Upper lobe of right lung (tissue), 1 donor: ENCODE measurements at places on chromosomes 2 and 18.

DNA sequence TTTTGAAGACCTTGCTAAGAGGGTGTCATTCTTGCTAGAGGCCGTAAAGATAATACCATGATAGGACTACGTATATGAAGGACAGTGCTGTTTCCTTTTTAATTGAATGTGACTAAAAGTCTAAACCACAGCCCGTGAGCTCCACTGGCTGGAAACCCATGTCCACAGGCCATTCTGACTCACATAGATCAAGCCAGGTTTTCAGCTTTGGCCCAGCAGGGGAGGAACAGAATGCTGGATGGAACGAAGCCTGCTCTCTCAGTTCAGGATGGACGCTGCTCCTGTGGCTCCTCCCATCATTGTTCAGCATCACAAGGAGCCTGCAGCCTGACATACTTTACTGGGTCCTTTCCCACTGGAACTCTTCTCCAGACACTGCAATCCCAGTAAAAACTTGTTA is 47.6 kb downstream of the ALPK2 start:
- H3K4me3 ChIP-seq = no peak overlapping the region
- H3K36me3 ChIP-seq = no peaks in the 10 kb centered on the region

DNA sequence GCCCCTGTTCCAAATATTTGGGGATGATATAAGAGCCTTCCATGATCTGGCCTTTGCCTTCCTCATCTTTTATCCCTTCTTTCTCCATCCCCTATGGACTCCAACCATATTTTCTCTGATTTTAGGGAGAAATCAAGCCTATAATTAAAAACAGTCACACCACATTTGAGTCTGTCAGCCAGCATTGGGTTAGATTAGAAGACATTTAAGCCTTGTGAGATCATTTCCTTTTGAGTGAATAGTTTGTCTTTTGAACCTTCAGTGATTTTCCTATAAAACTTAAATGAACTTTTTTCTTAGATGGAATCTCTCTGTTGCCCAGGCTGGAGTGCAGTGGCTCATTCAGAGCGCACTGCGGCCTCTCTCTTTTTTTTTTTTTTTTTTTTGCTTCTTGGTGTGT is 7.6 kb upstream of the C18orf32 start:
- no peak overlapping the region for H3K27ac ChIP-seq
- H3K36me3 ChIP-seq = peaks cover 18% of the 10 kb centered on the region
- peaks cover 16% of the 10 kb centered on the region for H3K4me1 ChIP-seq
- no peak for DNase-seq

GRCh38 chr2:113829761-113830160 is 60.1 kb upstream of the ACTR3 start:
- no peaks in the 10 kb centered on the region for H3K27me3 ChIP-seq
- H3K36me3 ChIP-seq = no peaks in the 10 kb centered on the region
- H3K4me1 ChIP-seq = no peaks in the 10 kb centered on the region

- H3K4me3 ChIP-seq = no peak overlapping the region
- DNase-seq = no peak
- no peaks in the 10 kb centered on the region for H3K36me3 ChIP-seq
- peaks cover 7% of the 10 kb centered on the region for H3K4me1 ChIP-seq
- no peak overlapping the region for H3K27ac ChIP-seq
- H3K27me3 ChIP-seq = no peaks in the 10 kb centered on the region
These were observed 20.8 kb downstream of the SOS1 start for GRCh38 chr2:39099870-39100728.

DNA sequence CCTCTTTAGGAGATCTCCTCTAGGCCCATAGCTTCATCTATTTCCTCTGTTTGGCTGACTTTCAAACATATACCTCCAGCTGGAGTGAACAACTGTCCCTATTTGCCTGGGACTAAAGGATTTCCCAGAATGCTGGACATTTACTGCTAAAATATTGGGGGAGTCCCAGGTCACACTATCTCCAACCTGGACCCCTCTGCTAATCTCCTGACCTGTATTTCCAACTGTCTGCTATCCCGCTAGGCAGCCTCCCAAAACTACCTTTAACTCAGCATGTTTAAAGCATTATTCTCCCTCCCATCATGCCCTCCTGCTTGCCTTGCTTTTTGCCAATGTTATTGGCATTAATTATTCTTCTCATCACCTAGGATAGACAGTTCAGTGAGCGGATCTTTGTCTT is 77.1 kb downstream of the THADA start:
- peak overlapping the region; percentile 43 for H3K27ac ChIP-seq
- no peaks in the 10 kb centered on the region for H3K36me3 ChIP-seq
- DNase-seq = no peak
- H3K27me3 ChIP-seq = no peaks in the 10 kb centered on the region
- no peak overlapping the region for H3K4me3 ChIP-seq

GRCh38 chr2:36478332-36478738 is 119.6 kb downstream of the FEZ2 start:
- no peaks in the 10 kb centered on the region for H3K27me3 ChIP-seq
- no peak for DNase-seq
- H3K4me1 ChIP-seq = peaks cover 25% of the 10 kb centered on the region
- H3K36me3 ChIP-seq = peaks cover 57% of the 10 kb centered on the region
- H3K27ac ChIP-seq = peak overlapping the region; percentile 2

DNA sequence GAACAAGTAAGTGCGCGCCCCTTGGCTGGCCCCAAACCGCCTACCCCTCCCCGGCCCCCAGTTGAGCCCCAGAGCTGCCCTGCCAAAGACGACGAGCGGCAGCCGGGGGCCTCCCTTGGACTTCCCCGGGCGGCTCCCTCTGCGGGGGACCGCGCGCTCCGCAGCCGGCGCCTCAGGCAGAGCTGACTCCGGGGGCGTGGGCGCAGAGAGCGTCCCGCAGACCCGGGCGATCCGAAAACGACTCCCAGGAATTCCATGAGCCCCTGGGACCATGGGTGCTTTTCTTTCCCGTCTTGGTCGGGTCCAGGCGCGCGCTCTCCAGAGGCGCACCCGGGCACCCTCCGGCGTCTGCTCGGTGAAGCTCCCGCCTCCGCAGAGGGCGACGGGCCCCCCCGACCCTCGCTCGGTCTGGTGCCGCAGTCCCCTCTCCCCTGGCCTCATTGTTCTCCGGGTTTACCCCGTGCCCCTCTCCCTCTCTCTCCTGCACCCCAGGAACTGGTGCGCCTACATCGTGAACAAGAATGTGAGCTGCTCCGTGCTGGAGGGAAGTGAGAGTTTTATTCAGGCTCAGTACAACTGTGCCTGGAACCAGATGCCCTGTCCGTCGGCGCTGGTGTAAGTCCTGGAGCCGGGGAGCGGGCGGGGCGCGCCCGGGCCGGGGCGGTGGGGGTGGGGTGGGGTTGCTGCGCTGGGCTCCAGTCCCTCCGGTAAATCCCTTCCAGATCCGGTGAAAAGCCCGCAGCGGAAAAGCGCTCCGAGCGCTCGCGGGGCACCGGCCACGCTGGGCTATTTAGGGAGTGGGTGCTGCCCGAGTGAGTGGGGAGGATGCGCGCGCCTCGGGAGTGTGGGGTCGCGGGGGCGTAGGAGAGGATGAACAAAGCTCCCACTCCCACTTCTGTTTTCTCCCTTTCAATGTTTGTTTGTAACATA is 776 bp downstream of the EMILIN2 start:
- DNase-seq = peak; percentile 73
- peak overlapping the region; percentile 54 for H3K4me3 ChIP-seq
- no peaks in the 10 kb centered on the region for H3K36me3 ChIP-seq
- H3K27me3 ChIP-seq = peaks cover 19% of the 10 kb centered on the region

GRCh38 chr2:198534756-198535155 is 730.4 kb downstream of the PLCL1 start:
- no peaks in the 10 kb centered on the region for H3K36me3 ChIP-seq
- H3K27ac ChIP-seq = no peak overlapping the region
- no peak overlapping the region for H3K4me3 ChIP-seq

DNA sequence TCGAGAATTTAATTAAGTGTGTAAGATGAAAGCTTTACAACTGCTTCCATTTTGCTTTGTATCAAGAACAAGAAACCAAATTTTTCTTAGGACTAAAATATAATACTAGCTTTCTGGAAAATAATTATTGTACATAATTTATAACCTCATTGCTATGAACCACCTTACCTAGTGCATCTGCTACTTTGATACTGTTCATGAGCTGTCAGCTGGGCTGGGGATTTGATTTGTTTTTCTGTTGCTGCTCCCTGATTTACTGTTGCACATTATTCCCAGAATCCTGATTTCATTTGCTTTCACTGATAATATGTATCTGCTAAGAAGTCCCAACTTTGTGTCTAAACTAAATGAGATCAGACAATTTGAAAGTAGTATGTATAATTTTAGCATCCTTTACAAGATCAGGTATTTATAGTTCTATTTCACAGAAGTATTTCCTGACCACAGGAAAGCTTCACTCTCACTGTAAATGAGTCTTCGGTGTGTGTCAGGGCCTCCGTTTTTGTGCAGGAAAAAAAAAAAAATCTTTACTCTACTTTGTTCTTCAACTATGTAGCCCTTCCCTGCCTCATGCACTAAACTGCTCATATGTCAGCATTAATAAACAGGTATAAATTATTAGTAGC is 105.6 kb upstream of the CCDC150 start:
- no peak for DNase-seq
- no peaks in the 10 kb centered on the region for H3K4me1 ChIP-seq
- no peaks in the 10 kb centered on the region for H3K27me3 ChIP-seq
- H3K36me3 ChIP-seq = no peaks in the 10 kb centered on the region
- no peak overlapping the region for H3K27ac ChIP-seq
- H3K4me3 ChIP-seq = no peak overlapping the region

DNA sequence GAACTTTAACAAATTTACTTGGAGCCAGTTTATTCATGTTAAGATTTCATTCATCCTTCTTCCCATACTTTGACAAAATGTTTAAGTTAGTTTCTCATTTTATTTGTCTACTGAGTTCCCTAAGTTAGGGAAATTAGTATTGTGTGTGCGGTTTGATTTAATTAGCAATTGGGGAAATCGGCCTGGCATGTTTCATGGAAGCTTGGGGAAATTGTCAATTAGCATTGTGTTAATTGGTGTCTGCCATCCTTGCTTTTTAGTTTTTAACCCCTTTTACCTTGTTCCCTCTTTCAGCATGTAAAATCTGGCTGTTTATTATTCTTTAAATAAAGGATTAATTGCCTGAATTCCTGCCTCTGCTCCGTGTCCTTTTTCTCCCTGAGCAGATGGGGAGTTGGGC is 279.6 kb downstream of the BCL11A start:
- no peaks in the 10 kb centered on the region for H3K27me3 ChIP-seq
- no peaks in the 10 kb centered on the region for H3K4me1 ChIP-seq
- H3K27ac ChIP-seq = no peak overlapping the region

DNA sequence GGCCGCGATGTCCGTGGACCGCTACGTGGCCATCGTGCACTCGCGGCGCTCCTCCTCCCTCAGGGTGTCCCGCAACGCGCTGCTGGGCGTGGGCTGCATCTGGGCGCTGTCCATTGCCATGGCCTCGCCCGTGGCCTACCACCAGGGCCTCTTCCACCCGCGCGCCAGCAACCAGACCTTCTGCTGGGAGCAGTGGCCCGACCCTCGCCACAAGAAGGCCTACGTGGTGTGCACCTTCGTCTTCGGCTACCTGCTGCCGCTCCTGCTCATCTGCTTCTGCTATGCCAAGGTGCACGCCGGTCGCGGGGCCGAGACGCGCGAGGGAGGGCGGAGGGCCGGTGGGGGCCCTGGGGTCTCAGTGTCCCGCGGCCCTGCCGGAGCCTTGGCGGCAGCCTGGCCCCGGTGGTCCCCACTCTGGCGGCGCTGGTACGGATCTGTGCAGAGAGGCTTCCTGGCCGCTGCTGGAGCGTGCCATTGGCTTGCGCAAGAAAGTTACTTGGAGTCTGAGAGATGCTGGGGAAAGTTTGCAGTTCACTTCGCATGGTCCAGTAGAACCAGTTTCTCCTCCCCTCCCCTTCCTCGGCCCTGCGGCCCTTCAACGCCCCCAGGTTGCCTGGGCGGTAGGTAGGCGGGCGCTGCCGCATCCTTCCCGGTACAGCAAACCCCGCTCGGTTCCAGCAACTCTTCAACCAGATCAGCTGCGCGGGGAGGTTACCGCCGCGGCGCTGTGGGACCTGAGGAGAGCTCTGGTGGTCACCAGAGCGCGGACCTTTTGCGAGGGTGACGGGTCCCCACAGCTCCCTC is 1.5 kb downstream of the GALR1 start:
- H3K4me1 ChIP-seq = peaks cover 8% of the 10 kb centered on the region
- H3K36me3 ChIP-seq = no peaks in the 10 kb centered on the region
- DNase-seq = no peak
- H3K27me3 ChIP-seq = peaks cover 62% of the 10 kb centered on the region
- no peak overlapping the region for H3K4me3 ChIP-seq
- H3K27ac ChIP-seq = no peak overlapping the region

DNA sequence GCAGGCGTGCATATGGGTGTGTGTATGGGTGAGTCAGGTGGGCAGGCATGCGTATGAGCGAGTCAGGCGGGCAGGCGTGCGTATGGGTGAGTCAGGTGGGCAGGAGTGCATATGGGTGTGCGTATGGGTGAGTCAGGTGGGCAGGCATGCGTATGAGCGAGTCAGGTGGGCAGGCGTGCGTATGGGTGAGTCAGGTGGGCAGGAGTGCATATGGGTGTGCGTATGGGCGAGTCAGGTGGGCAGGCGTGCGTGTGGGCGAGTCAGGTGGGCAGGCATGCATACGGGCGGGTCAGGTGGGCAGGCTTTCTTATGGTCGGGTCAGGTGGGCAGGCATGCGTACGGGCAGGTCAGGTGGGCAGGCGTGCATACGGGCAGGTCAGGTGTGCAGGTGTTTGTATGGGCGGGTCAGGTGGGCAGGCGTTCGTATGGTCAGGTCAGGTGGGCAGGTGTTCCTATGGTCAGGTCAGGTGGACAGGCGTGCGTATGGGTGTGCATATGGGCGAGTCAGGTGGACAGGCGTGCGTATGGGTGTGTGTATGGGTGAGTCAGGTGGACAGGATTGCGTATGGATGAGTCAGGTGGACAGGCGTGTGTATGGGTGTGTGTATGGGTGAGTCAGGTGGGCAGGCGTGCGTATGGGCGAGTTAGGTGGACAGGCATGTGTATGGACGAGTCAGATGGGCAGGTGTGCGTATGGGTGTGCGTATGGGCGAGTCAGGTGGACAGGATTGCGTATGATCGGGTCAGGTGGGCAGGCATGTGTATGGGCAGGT is 28.7 kb upstream of the KLF11 start:
- no peaks in the 10 kb centered on the region for H3K27me3 ChIP-seq
- H3K27ac ChIP-seq = no peak overlapping the region
- no peak for DNase-seq
